ENCODE measurements at places on chromosomes 7 and 10.

- no peak for DNase-seq
Observed at GRCh38 chr7:96284835-96285234, 37.1 kb downstream of the SLC25A13 start.

DNA sequence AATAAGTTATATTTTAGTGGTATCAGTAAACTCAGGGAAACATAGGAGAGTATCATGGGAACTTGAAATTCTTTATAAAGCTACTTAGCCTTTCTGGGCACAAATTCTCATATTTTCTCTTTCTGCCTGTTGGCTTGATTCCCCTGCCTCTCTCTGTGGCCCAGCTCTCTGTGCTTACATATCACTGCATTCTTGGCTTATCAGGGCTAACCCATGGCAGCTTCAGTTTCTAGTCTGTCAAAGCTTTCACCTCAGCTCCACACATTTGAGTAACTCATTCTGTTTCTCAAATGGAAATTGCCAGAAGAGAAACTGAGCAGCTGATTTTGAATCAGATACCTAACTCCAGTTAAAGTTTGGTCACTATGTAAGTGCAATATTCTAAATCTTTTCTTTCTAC is 713.1 kb downstream of the DNAJB9 start:
- DNase-seq, result no peak

GRCh38 chr10:93182049-93182327 is 108.3 kb downstream of the CYP26A1 start:
- no peak for DNase-seq

GRCh38 chr10:94205396-94205831 is 157.3 kb downstream of the NOC3L start:
- DNase-seq, result no peak

- DNase-seq, result no peak
Observed at GRCh38 chr7:33886149-33886623, 19.2 kb upstream of the BMPER start.

DNA sequence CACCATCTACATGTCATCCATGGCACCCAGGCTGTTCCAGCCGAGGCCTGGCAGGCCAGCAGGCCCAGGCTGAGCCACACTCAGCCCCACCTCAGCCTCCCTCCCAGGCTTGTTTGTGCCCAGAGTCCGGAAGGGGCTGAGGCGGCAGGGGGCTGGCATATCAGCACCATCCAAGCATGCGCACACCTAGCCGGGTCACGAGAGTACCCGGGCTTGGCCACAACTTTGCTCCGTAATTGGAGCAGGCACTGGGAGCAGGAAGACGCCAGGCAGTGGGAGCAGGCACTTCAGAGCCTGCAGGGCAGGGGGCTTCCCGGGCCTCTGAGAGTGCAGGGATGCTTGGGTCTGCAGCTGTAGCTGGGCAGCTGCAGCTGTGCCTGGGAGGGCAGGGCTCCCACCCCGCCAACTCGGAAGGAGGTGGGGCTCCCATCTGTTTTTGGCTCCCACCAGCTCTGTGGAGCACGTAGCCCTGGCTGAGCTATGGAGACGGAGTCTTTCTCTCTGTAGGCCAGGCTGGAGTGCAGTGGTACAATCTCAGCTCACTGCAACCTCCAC is 15.2 kb upstream of the TSPAN15 start:
- DNase-seq, result no peak

GRCh38 chr7:128190051-128190647 is 50.9 kb upstream of the LEP start:
- no peak for DNase-seq

DNA sequence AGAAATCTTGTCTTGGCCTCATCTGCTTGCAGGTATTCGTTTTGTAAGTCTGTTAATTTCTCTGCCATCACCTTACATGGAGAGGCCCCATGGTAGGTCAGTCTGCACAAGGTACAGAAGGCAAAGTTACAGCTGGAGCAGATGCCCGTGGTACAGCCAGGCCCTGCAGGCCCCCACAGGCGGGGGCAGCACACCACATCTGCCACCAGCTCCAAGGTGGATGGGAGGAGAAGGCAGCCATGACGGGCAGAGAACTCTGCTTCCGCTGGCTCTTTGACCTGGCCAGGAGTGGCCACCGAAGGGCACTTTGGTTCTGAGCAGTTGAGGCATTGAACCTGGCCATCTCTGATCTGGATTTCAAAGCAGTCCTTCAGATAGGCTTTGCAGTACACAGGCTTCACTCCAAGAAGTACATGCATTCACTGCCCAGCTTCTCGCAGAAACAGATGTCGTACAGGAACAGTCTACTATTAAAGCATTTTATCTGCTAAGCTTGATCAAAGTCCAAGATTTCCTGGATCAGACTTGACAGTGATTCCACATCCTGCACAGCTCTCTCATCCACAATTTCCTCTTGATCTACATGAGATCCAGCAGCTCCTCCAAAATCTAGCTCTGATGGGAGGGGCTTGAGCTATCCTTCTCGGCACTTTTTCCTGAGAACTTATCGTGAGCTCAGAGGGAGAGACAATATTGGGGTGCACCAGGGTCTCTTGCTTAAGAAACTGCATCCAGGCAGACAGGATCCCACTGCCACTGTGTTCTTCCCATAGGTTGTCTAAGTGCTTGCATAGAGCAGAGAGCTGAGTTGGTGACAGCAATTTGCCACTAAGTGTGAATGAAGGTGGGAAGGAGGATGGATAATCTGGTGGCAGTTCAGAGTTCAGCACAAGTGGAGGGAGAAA is 120.7 kb downstream of the TRRAP start:
- no peak for DNase-seq

- DNase-seq, result peak; percentile 55
Observed at GRCh38 chr7:79789584-79790345, 336.3 kb upstream of the MAGI2 start.

GRCh38 chr10:104243512-104243911 is 11.2 kb upstream of the GSTO1 start:
- no peak for DNase-seq

GRCh38 chr7:29145553-29146056 is 732 bp downstream of the CPVL start:
- DNase-seq, result no peak

- no peak for DNase-seq
Observed at GRCh38 chr10:122113945-122114747, 125.2 kb downstream of the TACC2 start.

- peak; percentile 23 for DNase-seq
Observed at GRCh38 chr10:16910793-16911164, 93.6 kb upstream of the RSU1 start.

GRCh38 chr10:88027570-88027969 is 164.1 kb downstream of the PTEN start:
- DNase-seq, result peak; percentile 79

DNA sequence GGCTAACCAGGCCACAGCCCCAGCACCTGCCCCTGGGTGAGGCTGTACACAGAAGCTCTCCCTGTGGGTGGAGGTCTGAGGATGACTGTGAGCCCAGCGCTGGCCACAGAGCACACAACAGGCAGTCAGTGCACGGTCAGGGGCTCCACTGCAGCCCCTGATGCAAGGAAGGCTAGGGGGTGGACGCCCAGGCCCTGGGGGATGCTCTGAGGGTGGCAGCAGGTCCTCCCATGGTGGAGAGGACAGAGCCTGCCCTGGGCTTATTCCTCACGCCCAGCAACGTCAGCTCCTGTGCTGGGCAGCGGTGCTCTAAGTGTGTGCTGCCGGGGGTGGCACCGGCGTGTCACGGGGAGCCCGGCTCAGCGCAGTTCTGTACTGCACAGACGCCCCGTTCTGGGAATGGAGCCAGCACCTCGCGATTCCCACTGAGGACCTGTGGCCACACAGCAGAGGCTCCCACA is 223.2 kb downstream of the MAD1L1 start:
- no peak for DNase-seq

DNA sequence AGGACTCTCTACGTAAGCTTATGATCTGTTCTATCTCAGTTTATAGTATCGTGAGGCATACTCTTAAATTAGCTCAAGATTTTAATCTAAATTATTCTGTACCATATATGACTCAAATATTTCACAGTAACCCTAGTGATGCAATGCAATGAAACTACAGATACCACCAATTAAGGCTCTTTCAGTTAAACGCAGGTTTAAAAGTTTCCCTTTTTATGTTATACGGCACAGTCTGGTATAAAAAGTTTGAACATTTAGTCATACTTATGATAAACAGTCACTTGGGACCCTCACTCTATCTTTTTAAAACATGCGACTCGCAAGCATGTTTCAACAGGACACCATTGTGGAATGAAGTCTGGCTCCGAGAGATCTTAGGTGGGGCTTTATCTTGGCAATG is 107.2 kb downstream of the CDK6 start:
- DNase-seq, result peak; percentile 96

DNA sequence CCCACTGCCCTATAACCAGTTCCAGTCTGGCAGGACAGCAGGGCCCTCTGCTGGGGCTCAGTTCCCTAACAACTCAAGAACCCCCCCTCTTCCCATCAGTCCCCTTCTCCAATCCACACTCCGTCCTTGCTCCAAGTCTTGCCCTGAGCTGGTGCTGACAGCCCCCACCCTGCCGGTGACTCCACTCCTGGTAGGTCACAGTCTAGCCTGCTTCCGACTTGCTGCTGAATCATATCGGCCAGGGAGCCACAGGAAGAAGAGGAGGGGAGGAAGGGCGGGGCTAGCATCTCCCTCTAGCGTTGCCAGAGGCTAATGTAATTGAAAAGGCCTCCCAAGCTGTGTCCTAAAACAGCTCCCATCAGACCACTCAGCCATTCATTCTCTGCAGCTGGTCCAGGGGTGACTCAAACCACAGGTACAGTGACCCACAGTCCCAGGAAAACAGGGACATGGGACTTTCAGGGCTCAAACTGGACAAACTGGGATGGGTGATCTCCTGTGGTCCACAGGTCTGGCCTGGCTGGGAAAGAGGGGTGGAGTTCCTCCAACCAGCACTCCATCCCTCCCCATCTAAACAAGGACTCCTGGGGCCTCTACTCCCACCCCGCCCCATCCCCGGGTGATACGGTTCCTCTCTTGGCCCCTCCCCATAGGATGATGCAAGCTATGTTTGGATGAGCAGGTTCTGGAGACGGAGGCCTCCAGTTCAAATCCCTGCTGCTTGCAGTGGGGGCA is 158.8 kb downstream of the SH3PXD2A start:
- DNase-seq, result peak; percentile 83

GRCh38 chr10:6045314-6045848 is 16.8 kb downstream of the IL2RA start:
- peak; percentile 91 for DNase-seq

GRCh38 chr7:27137640-27138315 is 5.7 kb downstream of the HOXA5 start:
- no peak for DNase-seq
